Thymus (tissue), 14 donors: ENCODE measurements at places on chromosomes 1 and 21. TPM values are rescaled to one million over a fixed set of nuclear protein-coding genes. Genes with fewer than 3 reads are reported as not detected.
A peak's percentile ranks its signal among the peaks of the same experiment; 100 is the strongest.

The CNIH3 gene
- 2.3 TPM for total RNA-seq

The UTP11 gene
- total RNA-seq = 36.6 TPM

The CHI3L2 gene
- total RNA-seq = 291 TPM

The CRYAA gene
- not detected for total RNA-seq

The PLXNA2 gene
- total RNA-seq = 1.9 TPM

The ERICH3 gene
- total RNA-seq = 5.2 TPM

The C4BPB gene
- total RNA-seq = 0.71 TPM

The COL9A2 gene
- 3.4 TPM for total RNA-seq

The S100A13 gene
- 32.0 TPM for total RNA-seq

The KCNJ6 gene
- total RNA-seq = under 0.01 TPM

DNA sequence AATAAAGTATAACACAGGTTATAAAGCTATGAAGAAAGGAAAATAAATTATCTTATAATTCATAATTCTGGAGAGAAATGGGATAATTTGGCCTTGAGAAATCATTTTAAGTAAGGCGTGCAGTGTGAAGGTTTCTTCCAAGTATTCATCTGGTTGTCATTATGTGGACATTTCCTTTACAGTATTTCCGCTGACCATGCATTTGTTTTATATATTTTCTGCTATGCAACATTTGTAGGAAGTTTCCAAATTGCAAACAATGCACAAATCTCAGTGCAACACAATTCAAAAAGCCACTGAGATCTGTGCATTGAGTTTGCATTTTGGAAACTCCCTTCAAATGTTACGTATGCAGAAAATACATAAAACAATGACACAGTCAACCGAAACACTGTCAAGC, 17.8 kb downstream of the ZNF670 start:
- DNase-seq = no peak

DNA sequence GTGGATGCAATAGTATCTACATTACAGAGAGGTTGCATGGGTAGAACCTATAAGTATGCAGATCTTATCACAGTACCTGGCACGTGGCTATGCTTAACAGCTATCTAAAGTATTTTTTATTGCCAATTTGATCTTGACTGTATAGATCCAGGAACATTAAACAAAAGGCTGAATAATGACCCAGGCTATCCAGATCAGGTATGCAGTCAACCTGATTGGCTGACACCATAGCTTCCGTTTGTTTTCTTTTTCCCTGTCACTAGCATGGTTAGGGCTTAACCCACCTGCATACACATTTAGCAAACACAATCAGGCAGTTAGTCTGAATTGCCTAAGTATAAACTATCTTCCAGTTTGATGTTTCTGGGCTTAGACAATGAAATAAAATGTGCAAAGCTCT, 264.9 kb upstream of the PLXNA2 start:
- DNase-seq = no peak

GRCh38 chr21:42082501-42083360, 11.6 kb downstream of the UMODL1 start:
- DNase-seq = no peak

DNA sequence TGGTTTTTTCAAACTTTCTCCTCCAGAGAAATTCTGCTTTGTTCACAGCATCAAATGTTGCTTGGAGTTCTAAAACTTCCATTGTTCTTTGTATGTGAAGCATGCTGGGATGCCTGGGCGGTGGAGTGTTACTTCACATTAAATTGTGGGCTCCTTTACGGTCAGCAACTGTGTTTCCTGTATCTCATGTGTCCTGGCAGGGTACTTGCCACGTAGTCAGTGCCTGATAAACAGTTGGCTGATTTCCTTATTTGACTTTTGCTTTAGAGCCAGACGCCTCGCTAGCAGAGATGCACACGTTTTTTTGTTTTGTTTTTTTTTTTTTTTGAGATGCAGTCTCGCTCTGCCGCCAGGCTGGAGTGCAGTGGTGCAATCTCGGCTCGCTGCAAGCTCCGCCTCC, 96.7 kb downstream of the UCK2 start:
- DNase-seq = no peak

GRCh38 chr1:7916501-7916830, 24.2 kb downstream of the TNFRSF9 start:
- DNase-seq = no peak

DNA sequence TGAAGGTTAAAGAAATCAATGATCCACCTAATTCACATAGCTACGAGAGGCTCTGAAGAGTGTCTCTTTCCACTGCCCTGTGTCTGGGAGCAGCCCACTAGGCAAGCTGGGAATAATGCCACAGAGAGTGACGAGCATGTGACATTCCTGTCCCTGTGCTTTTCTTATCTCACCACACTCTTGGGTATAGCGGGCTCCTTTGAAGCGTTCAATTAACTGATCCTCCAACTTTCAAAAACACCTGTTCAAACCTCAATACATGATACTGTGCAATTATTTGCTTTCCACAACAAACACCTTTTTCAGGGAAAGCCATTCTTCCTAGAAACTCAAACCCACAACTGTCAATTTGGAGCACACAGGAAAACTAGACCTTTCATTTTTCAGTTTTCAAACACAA, 43.4 kb downstream of the PLPP3 start:
- DNase-seq = peak; percentile 34

DNA sequence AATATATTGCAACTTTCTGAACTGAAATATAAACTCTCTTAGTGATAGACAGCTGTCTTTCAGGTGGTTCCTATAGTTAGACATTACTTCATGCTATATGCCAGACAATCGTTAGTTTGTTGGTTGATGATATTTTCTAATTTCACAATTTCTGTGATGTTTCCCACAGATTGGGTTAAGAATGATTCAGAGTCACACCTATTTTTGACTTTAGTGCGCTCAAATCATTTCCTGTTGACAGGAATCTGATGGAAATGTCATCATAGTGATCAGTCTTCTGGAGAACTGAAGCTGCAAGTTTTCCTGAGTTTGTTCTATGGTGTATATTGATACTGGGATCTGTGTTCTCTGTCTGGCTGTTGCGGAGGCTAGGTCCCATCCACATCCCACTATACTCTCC, 119.7 kb downstream of the C1orf21 start:
- DNase-seq = no peak

DNA sequence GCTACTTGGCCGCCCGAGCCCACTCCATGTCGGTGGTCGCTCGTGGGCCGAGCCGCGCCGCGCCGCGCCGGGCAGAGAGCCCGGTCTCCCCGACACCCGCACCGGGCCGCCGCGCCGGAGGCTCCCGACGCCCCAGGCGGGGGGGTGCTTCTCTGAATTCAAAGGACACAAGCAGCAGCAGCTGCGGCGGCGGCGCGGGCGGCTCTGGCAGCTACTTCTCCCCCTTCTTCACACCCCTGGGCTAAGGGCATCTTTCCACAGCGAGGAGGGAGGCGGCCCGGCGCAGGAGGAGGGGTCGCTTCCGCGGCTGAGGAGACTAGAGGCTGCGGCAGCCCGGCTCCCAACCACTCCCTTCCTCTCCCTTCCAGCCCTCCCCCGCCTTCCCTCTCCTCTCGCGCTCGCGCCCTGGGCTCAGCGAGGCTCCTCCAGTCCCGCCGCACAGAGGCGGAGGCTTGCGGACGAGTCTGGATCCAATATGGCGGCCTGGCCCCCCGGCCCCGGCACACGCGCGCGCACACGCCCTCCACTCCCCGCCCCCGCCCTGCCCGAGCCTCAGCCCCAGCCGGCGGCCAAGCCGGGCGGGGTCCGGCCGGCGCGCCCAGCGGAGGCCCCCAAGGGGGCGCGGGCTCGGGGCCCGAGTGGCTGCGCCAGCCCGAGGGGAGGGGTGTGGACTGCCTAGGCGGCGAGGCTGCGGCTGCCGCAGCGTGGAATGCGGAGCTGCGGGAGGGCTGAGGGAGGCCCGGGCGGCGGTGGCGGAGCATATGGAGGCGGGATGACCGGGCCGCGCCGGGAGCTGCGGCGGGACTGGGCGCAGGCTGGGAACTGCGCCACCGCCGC, at the start of gene CDC42BPA:
Gene CDC42BPA (minus strand): TSS at position 477 of the 837 bp plus-strand sequence. CDS start 1,310 bp downstream, outside the sequence.
- no peak for DNase-seq

- peak; percentile 6 for DNase-seq
Observed at GRCh38 chr1:54885807-54886723, 930 bp downstream of the DHCR24 start.

- DNase-seq = no peak
Observed at GRCh38 chr1:89590341-89591080, 42.4 kb upstream of the LRRC8C start.

GRCh38 chr1:47378147-47378546, 37.9 kb upstream of the FOXE3 start:
- no peak for DNase-seq

DNA sequence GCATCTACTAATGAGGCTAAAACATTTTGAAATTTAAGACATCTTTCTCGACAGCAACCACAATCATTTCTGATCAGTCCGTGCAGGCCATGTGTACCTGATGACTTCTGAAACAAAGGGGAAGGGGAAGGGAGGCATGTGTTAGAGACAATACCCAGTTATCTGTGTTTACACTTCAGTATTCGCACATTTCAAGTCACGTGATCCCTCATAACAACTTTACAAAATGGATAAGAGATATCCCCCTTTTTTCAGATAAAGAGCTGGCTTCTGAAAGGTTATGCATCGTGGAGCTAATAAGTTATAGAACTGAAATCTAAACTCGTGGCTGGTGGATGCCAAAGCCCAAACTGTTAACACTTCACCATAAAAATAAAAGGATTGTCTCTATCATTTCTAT, 175.7 kb downstream of the CHRM3 start:
- DNase-seq = no peak

DNA sequence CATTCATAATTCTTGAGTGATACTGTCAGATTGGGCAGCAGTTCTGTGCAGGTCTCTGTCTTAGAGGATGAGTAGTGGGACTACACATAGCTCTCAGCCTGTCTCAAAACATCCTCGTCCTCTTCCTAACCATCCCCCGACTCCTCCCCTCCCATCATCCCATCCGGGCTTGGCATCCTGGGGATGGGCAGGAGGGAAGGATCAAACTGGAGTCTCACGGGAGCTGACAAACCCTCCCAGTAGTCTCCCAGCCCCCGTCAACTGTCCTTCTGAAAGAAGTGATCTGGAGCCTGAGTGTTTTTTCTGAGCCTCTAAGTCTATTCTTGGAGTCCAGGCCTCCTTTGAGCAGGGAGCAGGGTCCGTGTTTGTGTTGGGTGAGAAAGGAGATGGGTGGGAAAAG, 102.0 kb downstream of the PAX7 start:
- DNase-seq = no peak

- no peak for DNase-seq
Observed at GRCh38 chr1:101366513-101367215, 129.8 kb downstream of the S1PR1 start.

GRCh38 chr1:171653796-171654195, 1.3 kb upstream of the MYOC start:
- no peak for DNase-seq

DNA sequence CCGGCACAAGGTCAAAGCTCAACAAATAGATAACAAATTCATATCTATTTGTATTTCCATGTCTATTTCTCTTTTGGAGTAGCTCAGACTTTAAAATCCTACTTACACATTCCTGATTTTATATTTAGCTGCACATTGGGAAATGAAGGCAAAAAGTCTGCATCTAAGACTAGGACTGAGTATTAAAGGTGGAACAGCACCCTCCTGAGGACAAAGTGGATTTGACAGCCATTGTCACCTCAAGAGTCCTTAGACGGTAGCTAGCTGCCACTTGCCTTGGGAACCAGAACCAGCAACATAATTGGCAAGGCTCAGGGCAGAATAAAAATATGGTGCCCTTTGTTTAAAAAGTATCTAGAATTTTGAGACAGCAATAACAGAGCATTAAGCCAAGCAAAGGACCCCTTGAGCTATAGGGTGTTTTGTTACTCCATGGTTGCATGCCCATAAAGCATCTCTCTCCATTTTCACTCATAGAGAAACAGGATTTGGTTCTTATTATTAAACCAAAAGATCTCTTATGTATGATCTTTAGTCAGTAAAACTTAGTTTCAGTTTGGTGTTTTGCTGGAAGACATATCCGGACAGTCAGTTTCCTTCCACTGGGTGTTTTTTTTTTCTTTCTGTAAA, 30.0 kb upstream of the SGIP1 start:
- DNase-seq = peak; percentile 19

- DNase-seq = no peak
Observed at GRCh38 chr21:45670731-45671130, 27.2 kb downstream of the PCBP3 start.

- DNase-seq = no peak
Observed at GRCh38 chr21:43832648-43833047, 32.4 kb upstream of the AGPAT3 start.

DNA sequence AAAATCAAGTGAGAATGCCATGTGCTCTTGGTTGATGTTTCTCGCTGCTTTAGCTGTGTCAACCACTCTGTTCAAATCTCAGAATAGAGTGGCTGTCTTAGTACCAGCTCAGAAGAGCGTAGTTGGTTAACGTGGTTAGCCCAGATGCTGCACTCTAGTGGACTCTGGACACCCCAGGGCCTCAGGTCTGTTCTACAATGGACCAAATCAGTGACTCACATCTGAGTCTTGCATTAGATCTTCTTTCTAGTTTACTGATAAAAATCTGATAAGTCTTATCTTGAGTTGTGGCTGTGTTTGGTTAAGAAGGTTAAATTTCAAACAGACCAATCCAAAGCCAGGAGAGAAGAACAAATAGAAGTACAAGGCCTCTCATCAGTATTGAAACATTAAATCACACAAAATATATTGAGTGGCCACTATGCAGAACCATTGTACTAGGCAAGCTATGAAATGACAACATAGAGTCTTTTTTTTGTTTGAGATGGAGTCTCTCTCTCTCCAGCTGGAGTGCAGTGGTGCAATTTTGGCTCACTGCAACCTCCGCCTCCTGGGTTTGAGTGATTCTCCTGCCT, 104.1 kb downstream of the NR5A2 start:
- no peak for DNase-seq

DNA sequence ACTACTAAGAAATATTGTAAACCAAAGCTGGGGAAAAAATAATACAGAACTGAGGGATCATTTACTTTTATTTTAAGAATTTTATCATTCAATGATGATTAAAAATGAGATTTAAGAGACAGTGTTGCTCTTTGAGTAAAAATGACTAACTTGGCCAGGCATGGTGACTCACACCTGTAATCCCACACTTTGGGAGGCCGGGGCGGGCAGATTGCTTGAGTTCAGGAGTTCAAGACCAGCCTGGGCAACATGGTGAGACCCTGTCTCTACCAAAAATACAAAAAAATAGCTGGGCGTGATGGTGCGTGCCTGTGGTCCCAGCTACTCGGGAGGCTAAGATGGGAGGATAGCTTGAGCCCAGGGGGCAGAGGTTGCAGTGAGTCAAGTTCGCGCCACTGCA, 21.8 kb upstream of the PLEKHO1 start:
- no peak for DNase-seq
